T1000 (cell line): ENCODE measurements at places on chromosomes 12 and 14.

DNA sequence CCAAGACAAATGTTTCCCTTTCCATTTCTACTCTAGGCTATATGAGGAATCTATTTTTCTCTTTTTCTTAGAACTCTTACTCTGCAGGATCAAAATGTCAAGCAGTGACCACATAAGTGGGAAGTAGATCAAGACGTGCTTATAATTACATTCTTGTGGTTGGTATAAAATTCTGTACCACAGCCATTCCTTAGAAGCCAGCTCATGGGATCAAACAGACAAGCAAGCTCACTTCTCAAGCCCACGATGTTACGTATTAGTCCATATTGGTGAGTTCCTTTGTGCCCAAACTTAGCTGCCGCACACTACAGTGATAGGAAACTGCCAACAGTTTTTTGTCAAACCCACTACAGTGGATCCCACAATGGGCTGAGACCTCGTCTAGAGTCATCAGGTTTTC lies 53.4 kb downstream of the IFNG start:
- DNase-seq: no peak

DNA sequence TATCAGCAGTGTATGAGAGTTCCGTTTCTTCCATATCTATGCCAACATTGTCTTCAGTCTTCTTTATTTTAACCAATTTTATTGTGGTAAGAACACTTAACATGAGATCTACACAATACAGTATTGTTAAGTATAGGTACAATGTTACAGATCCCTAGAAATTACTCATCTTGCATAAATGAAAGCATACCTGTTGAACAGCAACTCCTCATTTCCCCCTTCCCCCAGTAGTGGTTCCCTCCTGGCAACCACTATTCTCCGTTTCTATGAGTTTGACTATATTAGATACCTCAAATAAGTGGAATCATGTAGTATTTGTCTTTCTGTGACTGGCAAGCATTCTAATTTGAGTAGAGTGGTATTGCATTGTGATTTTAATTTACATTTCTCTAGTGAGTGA lies 150.5 kb downstream of the CRADD start:
- no peak for DNase-seq

GRCh38 chr14:99120526-99121318 lies 151.3 kb downstream of the BCL11B start:
- no peak for DNase-seq

- no peak for DNase-seq
Observed at GRCh38 chr14:44113769-44114730, 393.0 kb downstream of the FSCB start.

- no peak for DNase-seq
Observed at GRCh38 chr14:59803052-59803540, 67.5 kb downstream of the RTN1 start.

DNA sequence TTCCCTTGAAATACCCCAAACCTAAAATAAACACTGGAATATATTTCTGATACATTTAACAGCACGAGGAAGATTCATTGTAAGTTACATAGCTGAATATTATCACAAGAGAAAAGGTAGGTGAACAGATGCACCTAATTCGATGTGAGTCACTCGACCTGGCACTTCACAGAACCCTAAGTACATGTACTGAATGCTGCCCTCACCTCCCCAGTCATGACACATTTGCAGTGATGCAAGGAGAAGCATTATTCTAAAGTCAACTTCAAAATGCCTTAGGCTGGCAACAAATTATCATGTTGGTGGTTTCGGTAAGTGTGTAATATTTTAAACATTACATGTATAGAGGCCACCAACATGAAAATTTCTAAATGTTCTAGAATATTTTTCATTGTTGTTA lies 35.2 kb upstream of the TMTC2 start:
- DNase-seq: no peak

DNA sequence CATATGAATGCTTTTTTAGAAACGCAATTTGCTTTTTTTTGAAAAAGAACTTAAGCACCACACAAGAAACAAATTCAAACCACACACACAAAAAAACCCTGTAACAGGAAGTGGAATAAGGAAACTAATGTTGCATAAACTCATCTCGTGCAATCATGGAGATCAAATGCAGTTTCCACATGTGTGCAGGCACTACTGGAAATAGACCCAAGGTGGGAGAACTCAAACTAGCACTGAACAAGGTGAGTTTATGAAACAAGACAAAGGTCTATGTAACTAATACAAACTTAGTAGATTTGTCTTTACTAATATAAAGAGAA lies 17.5 kb downstream of the NIN start:
- DNase-seq: no peak

GRCh38 chr14:44404036-44404435 lies 103.0 kb downstream of the FSCB start:
- no peak for DNase-seq

GRCh38 chr12:25904442-25904841 lies 54.0 kb upstream of the RASSF8 start:
- DNase-seq: no peak

- no peak for DNase-seq
Observed at GRCh38 chr14:74394549-74394948, 31.5 kb downstream of the SYNDIG1L start.

DNA sequence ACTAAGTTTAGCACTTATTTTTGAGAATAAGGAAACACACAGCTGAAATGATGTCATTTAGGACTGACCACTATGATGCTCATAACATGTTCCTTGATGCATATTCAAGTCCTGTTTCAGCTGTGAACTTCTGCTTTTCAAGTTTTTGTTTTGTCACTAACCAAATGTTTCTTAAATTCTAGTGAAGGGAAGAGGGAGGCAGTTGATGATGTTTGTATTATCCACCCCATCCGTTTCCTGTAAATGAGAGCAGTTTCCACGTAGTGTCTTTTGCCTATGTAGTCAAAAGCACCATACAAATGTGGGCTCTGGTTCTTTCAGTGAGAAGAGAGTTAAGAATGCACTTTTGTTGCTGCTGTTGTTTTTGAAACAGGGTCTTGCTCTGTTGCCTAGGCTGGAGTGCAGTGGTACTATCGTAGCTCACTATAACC lies 491.8 kb downstream of the PCNX1 start:
- DNase-seq: no peak

- DNase-seq: no peak
Observed at GRCh38 chr12:108232565-108232964, 103.5 kb downstream of the WSCD2 start.

DNA sequence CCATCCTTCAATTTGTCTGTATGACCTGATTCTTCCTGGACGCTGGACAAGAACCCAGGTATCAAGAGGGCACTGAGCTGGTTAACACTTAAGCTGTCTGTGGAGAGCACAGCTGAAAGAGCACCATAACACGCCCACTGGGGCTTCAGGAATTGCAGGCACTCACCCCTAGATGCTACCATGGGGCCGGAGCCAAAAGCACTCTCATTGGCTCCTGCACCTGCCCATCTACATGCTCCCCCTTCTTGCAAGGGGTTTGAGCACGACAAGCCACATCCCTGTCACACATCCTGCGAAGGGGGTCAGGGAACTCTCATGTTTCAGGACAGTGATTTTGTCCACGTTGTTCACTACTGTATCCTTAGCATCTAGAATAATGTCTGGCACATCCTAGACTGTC lies 35.1 kb upstream of the TBC1D15 start:
- DNase-seq: no peak

- DNase-seq: no peak
Observed at GRCh38 chr12:105947906-105948305, 190.8 kb downstream of the NUAK1 start.

DNA sequence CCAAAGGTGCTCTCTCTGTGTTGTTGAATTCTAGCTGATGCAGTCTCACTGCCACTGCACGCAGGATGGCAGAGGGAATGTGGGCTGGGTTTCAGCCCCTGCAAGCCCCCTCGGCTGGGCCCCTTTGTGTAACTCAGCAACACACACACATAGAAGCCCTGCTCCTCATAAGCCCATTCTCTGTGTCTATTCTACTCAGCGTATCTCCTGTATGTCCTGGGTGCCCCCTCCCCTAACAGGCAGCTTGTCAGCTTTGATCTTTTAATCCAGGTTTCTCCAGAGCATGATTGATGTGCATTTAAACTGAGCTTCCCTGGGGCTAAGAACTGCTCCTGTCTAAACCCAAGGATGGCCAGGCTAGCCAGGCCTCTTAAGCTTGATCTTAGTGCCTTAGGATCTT lies 43.0 kb downstream of the SRRM4 start:
- DNase-seq: no peak

GRCh38 chr12:18261273-18261672 lies at the start of gene PIK3C2G:
TSS of gene PIK3C2G (plus strand) at chr12:18261518. CDS start at chr12:18282082, 20,564 bp downstream.
- DNase-seq: no peak

GRCh38 chr14:78921856-78922255 lies 751.7 kb downstream of the NRXN3 start:
- no peak for DNase-seq

DNA sequence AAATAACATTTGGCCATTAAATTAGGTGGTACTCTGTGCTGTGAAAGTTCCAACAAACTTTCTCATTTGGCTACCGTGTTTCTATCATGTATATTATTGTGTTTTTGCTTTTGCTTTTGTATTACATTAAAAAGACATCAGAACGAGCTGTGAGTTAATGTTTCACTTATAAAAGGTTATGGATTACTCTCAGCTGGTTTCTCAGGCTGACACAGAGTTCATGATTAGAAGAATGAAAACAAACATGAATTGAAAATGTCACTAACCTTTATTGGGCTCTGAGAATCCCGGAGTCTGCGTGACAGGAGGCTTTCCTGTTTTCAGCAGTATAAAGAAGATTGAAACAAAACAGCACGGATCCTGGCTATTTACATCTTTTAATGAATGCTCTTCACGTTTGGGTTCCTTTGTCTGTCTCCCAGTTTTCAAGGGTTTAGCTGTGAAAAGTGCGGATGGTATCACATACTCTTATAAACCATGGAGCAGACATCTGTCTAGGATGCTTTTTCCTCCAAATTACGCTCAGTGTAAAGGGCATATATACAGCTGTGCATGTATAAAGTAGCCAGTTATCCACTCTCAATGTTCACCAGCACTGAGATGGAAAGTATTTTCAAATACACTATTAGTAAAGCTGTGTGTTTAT lies 153.6 kb downstream of the PTCSC3 start:
- no peak for DNase-seq

DNA sequence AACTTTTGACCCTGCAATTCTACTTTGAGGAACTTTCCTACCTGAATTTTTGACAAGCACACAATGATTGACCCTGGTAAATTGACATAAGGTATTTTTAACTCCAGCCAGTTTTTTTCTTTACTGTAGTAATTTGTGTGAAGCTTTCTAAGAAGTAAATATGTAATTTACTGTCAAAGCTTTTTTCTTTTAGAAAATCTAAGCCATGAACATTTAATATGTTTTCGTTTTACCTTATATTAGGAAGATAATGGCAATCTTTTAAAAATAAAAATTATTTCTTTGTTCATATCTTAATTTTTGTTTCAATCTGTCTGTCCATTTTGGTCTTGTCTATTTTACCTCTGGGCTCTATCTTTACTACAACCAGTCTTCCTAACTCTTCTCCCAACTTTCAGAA lies 279.9 kb downstream of the FBXL14 start:
- DNase-seq: no peak

DNA sequence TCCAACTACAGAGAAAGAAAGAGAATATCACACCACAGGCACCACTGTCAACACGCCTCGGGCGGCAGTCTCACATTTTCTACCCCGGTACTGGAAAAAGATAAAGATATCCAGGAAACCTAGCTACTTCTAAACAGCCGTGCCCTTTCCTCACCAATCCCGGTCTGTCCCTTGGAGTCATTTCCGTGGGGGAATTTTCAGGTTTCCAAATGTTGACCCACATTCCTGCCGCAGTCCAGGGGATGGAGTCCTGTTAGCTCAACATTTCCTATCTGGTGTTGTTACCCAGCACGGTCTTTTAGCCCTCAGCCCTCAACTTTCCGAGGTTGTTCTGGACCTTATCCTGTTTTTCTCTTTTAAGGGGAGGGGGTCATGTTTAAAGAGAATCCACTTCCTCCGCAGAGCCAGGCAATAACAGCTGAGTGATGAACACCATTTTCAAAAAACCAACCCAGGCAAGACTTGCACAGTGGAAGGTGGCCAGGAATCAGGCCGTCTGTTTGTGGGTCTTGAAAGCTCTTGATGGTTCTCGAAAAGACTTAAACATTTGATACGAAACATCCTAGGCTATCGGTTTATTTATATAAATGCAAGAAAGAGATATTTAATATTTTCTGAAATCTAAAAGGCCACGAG lies 4.6 kb downstream of the SSH1 start:
- no peak for DNase-seq

DNA sequence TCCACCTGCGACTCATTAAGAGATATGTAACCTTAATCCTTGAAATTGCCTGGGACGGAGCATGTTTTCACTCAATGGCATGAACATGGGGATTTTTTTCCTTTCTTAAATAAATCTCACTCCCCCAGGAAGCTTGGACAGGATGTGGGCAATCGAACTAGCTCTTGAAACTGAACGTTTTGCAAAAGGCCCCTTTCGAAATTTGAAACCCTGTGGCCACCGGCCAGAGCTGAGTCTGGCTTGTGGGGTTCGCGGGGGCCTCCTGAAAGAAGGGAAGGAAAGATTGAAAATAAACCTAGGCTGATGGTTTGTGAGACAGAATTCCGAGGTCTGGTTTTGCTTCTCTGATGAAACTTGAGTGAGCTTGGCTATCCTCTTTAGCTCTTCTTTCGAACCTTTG lies 101.4 kb upstream of the RTL1 start:
- no peak for DNase-seq

GRCh38 chr14:77416836-77417235 lies 6.5 kb downstream of the NOXRED1 start:
- no peak for DNase-seq

GRCh38 chr14:93752980-93753561 lies 35.2 kb downstream of the PRIMA1 start:
- DNase-seq: no peak

DNA sequence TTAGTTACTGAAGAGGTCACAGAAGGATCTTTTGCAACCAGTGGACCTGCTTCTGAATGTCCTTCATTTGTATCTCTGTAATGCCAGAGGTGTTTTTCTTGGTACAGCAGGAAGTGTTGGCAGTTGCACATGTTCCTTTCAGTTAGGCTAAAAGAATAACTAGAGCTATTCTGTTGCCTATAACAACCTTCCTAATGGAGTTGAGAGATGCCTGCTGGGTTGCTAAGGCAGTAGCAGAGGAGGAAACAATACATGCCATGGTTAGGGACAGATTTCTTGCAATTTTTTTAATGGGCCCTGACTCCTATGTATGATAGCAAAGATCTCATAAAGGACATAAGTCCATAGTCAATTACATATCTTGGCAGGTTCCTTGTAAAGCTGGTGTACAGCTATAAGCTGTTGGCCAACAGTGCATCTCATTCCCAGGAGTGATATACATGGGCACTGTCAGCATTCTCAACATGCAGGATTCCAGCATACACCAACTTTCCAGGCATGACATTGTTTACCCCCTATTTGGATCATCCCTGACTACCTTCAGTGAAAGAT lies 556.6 kb downstream of the CCER1 start:
- DNase-seq: no peak

DNA sequence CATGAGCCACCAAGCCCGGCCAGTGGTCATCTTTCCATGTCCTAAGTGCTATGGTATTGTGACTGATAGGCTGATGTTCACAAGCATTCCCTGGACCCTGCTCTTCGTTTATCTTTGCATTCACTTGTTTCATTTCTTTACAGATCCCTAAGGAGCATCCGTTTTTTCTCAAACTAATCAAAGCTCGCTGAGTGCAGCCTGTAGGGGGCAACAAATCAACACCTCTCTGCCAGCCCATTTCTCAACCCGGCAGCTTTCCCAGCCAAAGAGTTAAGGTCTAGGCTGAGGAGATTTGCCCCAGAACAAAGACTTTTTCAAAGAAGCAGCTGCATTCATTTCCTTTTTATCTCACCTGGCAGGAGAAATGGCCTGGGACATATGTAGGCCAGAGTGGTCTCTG lies 12.1 kb downstream of the SIRT4 start:
- no peak for DNase-seq
